ENCODE measurements at places on chromosomes 16 and 17. TPM values are rescaled to one million over a fixed set of nuclear protein-coding genes. Genes with fewer than 3 reads are reported as not detected.

DNA sequence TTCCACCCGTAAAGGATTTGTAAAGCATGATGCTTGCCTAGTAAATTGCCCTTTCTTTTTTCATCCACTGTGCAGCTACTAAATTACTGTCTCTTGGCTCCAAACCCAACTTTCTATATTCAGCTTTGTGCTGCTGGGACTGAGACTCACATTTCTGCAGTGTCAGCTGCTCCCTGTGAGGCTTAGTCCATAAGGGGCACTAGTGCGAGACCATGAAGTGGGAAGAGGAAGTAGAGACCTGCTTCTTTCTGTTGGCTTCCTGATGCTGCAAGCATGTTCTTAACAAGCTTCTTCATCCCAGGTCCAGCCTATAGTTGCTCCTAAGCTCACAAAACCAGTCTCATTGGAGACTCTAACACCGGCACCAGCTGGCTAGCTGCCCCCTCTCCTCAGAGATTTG lies 74.9 kb upstream of the HS3ST2 start:
- no peak overlapping the region for H3K27ac ChIP-seq
- no peaks in the 10 kb centered on the region for H3K4me1 ChIP-seq
- no peak for DNase-seq
- peaks cover 26% of the 10 kb centered on the region for H3K27me3 ChIP-seq
- H3K4me3 ChIP-seq, result no peak overlapping the region

- peak overlapping the region; percentile 90 for H3K27ac ChIP-seq
- no peaks in the 10 kb centered on the region for H3K27me3 ChIP-seq
- peak overlapping the region; percentile 6 for H3K4me3 ChIP-seq
- no peak for DNase-seq
These were observed 17.4 kb downstream of the ITPRIPL2 start for GRCh38 chr16:19130852-19131824.

DNA sequence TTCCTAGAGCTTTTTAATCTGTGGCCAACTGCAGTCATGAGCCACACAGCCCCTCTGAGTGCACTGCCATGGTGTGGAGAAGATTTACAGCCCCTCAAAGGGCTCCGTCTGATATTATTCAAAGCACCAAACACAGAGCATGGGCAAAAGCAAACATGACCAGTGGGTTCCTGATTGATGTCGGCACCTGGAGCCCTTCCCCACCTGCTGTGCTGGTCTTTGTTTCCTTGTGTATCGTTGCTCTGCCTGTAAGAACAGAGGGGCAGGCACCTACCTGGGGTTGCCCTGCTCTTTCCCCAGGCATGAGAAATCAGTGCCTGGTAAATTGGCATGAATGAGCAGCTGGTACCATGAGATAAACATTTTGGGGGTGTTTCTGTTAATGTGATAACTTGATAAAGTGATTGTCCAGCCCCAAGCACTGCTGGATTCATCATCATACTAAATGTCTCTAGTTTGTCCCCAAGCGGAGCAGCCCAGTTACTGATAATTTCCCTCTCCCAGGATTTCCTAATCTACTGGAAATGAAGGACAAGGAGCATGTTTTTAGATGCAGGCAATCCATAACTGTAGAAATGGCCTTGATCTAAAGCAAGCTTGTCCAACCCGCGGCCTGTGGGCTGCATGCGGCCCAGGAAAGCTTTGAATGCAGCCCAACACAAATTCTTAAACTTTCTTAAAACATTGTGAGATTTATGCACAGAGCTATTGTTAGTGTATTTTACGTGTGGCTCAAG lies 5.0 kb upstream of the SPIRE2 start:
- H3K4me1 ChIP-seq, result peaks cover 35% of the 10 kb centered on the region
- peak overlapping the region; percentile 6 for H3K27ac ChIP-seq
- H3K4me3 ChIP-seq, result peak overlapping the region; percentile 78
- DNase-seq, result no peak
- no peaks in the 10 kb centered on the region for H3K36me3 ChIP-seq

DNA sequence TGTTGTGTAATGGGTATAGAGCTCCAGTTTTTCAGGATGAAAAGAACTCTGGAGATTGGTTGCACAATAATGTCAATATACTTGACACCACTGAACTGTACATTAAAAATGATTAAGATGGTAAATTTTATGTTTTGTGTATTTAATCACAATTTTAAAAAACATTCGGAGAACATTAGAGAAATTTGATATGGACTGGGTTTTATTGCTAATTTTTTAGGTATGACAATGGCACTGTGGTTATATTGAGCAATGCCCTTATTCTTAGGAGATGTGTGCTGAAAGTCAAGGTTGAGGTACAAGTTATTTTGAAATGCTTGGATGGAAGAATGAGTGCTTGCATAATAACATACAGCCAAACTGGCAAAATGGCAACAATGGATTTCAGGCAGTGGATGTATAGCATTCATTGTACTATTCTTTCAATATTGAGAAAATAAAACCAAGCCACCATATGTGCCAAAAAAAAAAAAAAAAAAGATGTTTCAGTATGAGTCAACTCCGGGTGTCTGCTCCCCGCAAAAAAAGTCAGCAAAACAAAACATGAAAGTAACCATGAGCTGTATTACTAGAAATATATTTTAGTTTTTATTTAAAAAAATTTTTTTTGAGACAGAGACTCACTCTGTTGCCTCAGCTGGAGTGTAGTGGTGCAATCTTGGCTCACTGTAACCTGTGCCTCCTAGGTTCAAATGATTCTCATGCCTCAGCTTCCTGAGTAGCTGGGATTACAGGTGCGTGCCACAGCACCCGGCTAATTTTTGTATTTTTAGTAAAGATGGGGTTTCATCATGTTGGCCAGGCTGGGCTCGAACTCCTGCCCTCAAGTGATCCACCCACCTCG lies 19.8 kb downstream of the HOXB1 start:
- no peak for DNase-seq
- no peak overlapping the region for H3K27ac ChIP-seq
- H3K4me3 ChIP-seq, result no peak overlapping the region
- H3K27me3 ChIP-seq, result peaks cover 86% of the 10 kb centered on the region

DNA sequence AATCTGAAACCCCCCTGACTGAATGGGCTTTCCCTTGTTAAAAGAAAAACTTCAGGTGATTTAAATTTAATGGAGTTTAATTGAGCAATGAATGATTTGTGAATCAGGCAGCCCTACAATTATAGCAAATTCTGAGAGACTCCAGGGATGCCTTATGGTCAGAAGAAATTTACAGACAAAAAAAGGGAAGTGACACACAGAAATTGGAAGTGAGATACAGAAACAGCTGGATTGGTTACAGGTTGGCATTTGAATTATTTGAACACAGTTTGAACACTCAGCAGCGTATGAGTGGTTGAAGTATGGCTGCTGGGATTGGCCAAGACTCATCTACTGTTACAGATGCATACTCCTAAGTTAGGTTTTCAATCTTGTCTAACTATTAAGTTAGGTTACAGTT lies 19.0 kb upstream of the CPHXL start:
- H3K27me3 ChIP-seq, result peaks cover 16% of the 10 kb centered on the region
- peaks cover 10% of the 10 kb centered on the region for H3K36me3 ChIP-seq
- no peak for DNase-seq
- no peak overlapping the region for H3K4me3 ChIP-seq

- H3K27me3 ChIP-seq, result no peaks in the 10 kb centered on the region
- H3K36me3 ChIP-seq, result peaks cover 3% of the 10 kb centered on the region
- DNase-seq, result no peak
- no peak overlapping the region for H3K4me3 ChIP-seq
These were observed 383.1 kb downstream of the KCNJ2 start for GRCh38 chr17:70552230-70552981.

DNA sequence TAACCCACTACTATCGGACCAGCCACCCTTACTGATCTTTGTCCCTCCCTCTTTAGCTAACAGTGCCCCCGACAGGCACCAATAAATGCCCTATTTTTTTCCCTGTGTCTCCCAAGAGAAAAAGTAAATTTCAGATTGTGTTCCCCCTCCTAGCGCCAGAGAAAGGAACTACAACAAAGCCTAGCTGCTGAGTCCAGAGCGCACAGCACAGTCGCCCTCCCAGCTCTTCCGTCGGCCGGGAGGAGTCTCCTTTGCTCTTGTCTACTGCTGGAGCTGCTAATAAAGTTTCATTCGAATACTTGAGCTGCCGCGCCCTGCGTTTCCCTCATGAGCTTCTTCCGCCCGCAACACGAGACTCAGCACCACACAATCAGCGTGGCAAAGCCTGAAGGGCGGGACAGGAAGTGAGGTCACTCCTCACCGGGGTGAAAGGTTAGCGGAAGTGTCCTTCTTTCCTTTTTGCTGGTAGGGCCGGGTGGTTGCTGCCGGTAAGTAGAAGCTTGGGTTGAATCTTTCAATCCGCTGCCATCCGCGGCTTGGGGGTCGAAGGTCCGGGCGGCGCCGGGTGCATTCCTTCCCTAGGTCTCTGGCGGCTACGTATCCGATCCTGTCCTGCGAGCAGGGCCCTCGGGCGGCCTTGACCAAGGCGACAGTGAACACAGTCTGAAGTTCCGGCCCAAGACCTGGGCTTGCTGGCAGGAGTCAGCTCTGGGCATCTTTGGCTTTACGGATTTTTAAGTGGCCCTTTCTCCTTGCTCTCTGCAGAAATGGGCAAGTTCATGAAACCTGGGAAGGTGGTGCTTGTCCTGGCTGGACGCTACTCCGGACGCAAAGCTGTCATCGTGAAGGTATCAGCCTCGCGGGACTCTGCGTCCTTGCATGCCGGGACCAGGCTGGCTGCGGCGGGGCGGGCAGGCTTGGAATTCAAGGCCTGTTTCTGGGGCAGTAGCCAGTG lies at the start of gene RPL27:
TSS of gene RPL27 (plus strand) at position 436 of the 955 bp plus-strand sequence. CDS start at position 768, 332 bp downstream.
- H3K4me3 ChIP-seq, result peak within 1 kb of the TSS; percentile 96
- peak within 1 kb of the TSS; percentile 100 for H3K27ac ChIP-seq
- DNase-seq, result peak; percentile 93
- H3K4me1 ChIP-seq, result peaks cover 30% of the 10 kb centered on the region

- H3K27me3 ChIP-seq, result no peaks in the 10 kb centered on the region
- DNase-seq, result no peak
- H3K27ac ChIP-seq, result peak overlapping the region; percentile 65
- no peaks in the 10 kb centered on the region for H3K36me3 ChIP-seq
- H3K4me3 ChIP-seq, result peak overlapping the region; percentile 88
- H3K4me1 ChIP-seq, result peaks cover 14% of the 10 kb centered on the region
These were observed 137.7 kb upstream of the CORO6 start for GRCh38 chr17:29760279-29761039.

DNA sequence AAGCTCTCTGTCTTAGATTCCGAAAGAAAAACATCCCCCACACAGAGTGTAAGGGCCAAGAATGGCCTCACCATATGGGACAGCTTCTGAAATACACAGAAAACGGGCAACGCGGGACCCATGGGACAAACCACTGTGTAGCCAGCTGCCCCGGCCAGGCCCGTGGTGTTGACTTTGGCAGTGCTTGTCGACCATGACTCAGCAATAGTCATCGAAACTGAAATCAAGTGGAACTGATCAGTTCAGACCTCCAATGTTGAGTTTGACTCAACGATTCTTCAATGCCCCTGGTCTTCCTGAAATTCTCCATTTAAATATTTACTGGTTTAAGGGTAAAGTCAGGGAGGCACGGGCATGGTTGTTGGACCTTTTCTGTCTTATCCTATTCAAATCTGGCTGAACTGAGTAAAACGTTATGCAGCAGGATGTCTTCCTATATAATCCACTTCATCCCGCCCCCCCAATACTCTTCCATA lies 27.5 kb downstream of the ZFHX3 start:
- no peak for DNase-seq
- H3K4me3 ChIP-seq, result peak overlapping the region; percentile 2
- H3K36me3 ChIP-seq, result no peaks in the 10 kb centered on the region

- DNase-seq, result no peak
- peaks cover 12% of the 10 kb centered on the region for H3K36me3 ChIP-seq
These were observed 395 bp downstream of the STXBP4 start for GRCh38 chr17:54968988-54969332.

DNA sequence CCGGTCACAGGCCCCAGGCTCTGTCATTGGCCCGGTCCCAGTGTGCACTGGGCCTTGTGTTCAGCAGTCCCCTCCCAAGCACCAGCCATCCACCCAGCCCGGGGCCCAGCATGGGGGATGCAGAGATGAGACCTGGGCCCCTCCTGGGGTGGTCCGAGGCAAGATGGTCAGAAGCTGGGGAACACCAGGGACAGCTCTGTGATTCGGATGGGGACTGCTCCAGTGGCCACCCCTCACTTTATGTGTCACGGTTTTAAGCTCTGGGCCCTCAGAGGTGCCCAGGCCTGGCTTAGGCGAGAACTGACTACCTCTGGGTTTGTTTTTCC lies 92.0 kb upstream of the PLCG2 start:
- DNase-seq, result no peak
- H3K4me3 ChIP-seq, result no peak overlapping the region
- no peak overlapping the region for H3K27ac ChIP-seq
- no peaks in the 10 kb centered on the region for H3K4me1 ChIP-seq
- peaks cover 7% of the 10 kb centered on the region for H3K36me3 ChIP-seq

- no peak overlapping the region for H3K27ac ChIP-seq
- H3K36me3 ChIP-seq, result no peaks in the 10 kb centered on the region
- H3K4me1 ChIP-seq, result no peaks in the 10 kb centered on the region
- DNase-seq, result no peak
- no peaks in the 10 kb centered on the region for H3K27me3 ChIP-seq
- H3K4me3 ChIP-seq, result no peak overlapping the region
These were observed 73.0 kb downstream of the KLHDC4 start for GRCh38 chr16:87692756-87693155.

DNA sequence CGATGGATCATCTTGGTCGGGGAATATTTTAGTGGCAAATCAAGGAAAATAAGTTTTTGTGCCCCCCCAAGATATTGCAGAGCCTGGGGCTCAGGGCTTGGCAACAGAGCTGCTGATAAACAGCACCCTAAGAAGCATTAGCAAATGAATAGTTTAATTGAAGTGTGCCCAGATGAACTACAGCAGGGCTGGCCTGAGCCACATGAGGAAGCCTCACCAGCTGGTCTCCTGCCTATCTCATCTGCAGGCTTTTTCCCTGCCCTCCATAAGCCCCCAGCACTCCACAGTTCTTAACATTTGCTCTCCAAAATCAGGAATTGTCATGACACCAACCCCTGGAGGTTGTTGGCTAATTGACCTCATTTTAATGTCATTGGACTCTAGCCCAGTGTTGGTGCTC lies 480.2 kb downstream of the HS3ST3B1 start:
- no peak for DNase-seq
- peaks cover 11% of the 10 kb centered on the region for H3K36me3 ChIP-seq
- H3K4me3 ChIP-seq, result peak overlapping the region; percentile 90
- no peaks in the 10 kb centered on the region for H3K27me3 ChIP-seq

- no peak for DNase-seq
- H3K27ac ChIP-seq, result no peak overlapping the region
- no peaks in the 10 kb centered on the region for H3K36me3 ChIP-seq
- H3K4me1 ChIP-seq, result peaks cover 25% of the 10 kb centered on the region
These were observed 284.1 kb downstream of the SOX9 start for GRCh38 chr17:72404872-72405271.

GRCh38 chr16:30407804-30408534 lies 563 bp downstream of the ZNF771 start:
- H3K36me3 ChIP-seq, result no peaks in the 10 kb centered on the region
- H3K27me3 ChIP-seq, result no peaks in the 10 kb centered on the region
- peak overlapping the region; percentile 35 for H3K27ac ChIP-seq
- no peak for DNase-seq

- DNase-seq, result no peak
- no peak overlapping the region for H3K27ac ChIP-seq
- H3K27me3 ChIP-seq, result peaks cover 9% of the 10 kb centered on the region
- no peaks in the 10 kb centered on the region for H3K4me1 ChIP-seq
These were observed 109.0 kb upstream of the FAM20A start for GRCh38 chr17:68710035-68710780.

- DNase-seq, result no peak
- no peak overlapping the region for H3K27ac ChIP-seq
- peaks cover 23% of the 10 kb centered on the region for H3K4me1 ChIP-seq
- no peaks in the 10 kb centered on the region for H3K36me3 ChIP-seq
- peaks cover 77% of the 10 kb centered on the region for H3K27me3 ChIP-seq
- H3K4me3 ChIP-seq, result no peak overlapping the region
These were observed 4.4 kb downstream of the RTN4RL1 start for GRCh38 chr17:2020721-2021120.

Gene COIL
- 24.1 TPM for total RNA-seq

Gene ABCA10
- total RNA-seq, result 0.64 TPM

Gene WSCD1
- total RNA-seq, result 93.3 TPM

Gene LRRC46
- total RNA-seq, result 1.4 TPM

Gene TMEM132E
- 3.3 TPM for total RNA-seq

Gene ZNF232
- 43.9 TPM for total RNA-seq

Gene VTN
- 0.40 TPM for total RNA-seq
